ENCODE measurements at places on chromosomes 12 and 14. TPM values are rescaled to one million over a fixed set of nuclear protein-coding genes. Genes with fewer than 3 reads are reported as not detected.

DNA sequence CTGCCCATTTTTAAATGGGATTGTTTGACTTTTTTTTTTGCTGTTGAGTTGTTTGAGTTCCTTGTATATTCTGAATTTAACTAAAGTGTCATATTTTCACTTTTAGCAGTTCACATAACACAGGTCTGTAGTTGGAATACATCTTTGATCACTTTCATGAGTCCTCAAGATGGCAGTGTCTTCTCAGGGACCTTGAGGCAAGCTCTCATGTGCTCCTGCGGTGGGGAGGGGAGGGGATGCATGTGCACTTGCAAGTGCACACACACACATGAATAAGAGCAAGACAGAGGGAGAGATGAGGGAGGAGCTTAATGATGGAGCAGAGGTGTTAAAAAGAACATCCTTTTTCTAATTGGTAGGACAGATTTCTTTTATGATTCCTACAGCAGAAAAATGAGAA, 291.4 kb upstream of the OR4E1 start:
- H3K4me3 ChIP-seq, result peak overlapping the region; percentile 19
- peak; percentile 50 for DNase-seq
- H3K27me3 ChIP-seq, result peaks cover 3% of the 10 kb centered on the region
- H3K36me3 ChIP-seq, result no peaks in the 10 kb centered on the region
- H3K4me1 ChIP-seq, result peaks cover 13% of the 10 kb centered on the region
- peak overlapping the region; percentile 9 for H3K27ac ChIP-seq

- no peaks in the 10 kb centered on the region for H3K4me1 ChIP-seq
- no peaks in the 10 kb centered on the region for H3K36me3 ChIP-seq
- H3K27me3 ChIP-seq, result no peaks in the 10 kb centered on the region
- no peak overlapping the region for H3K4me3 ChIP-seq
Observed at GRCh38 chr14:33350366-33350990, 411.8 kb downstream of the NPAS3 start.

Gene EML5
- total RNA-seq, result 2.4 TPM

Gene ARHGAP9
- total RNA-seq, result 171 TPM

Gene SALL2
- 1.8 TPM for total RNA-seq

DNA sequence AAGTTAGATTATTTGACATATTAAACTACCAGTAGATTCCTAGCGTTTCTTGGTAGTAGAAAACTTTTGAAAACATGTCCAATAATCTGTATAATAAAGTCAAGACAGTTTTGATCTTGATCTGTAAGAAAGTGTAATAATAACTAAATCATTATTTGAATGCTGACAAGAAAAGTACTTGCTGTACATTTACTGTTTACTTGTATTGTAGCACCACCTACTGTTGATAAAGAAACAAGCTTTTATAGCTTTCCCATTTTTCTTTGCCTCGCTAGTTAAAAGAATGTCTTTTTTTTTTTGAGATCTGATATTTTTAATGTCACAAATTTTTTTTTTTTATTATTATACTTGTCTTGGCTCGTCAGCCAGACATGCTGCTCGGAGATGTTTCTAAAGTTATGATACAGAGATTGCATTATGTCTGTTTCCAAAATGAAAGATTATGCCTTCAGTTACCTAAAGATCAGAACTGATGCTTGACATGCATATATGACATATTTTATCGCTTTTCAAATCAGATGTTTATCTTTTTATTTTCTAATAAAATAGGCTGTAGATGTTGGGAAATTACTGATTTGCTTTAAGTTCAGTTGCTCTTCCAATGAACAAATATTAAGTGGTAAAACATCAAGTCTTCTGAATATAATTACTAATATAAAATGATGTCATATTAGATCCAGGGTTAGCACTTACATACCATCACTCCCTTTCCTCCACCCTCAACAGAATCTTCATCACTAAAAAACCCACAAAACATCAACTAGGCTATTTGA, 140.5 kb downstream of the AKAP6 start:
- H3K4me1 ChIP-seq, result peaks cover 4% of the 10 kb centered on the region
- H3K36me3 ChIP-seq, result no peaks in the 10 kb centered on the region
- no peak overlapping the region for H3K27ac ChIP-seq
- H3K4me3 ChIP-seq, result no peak overlapping the region
- DNase-seq, result no peak

Gene KRT84
- total RNA-seq, result not detected

DNA sequence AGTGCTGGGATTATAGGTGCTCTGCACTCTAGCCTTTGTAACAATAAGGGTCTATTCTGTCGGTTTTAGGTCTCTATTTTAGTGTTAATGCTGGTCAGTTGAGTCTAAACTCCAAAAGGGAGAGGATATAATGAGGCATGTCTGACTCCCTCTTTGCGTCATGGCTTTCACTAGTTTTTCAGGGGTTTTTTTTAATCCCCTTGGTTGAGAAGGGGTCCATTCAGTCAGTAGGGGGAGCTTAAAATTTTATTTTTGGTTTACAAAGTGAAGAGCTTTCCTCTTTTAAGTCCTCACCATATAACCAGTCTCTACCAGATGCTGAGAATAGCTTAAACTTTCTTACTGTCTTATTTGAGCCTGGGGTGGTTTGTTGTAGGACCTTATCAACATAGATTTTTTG, 106.9 kb downstream of the PRKCH start:
- H3K4me3 ChIP-seq, result no peak overlapping the region
- no peak for DNase-seq
- H3K36me3 ChIP-seq, result peaks cover 56% of the 10 kb centered on the region
- peaks cover 71% of the 10 kb centered on the region for H3K4me1 ChIP-seq
- no peak overlapping the region for H3K27ac ChIP-seq

Gene ALG10B
- total RNA-seq, result 12.4 TPM

Gene CLEC4D
- not detected for total RNA-seq

Gene CRIP2
- 1.8 TPM for total RNA-seq

- H3K27me3 ChIP-seq, result peaks cover 14% of the 10 kb centered on the region
- DNase-seq, result no peak
- no peaks in the 10 kb centered on the region for H3K4me1 ChIP-seq
- no peak overlapping the region for H3K4me3 ChIP-seq
Observed at GRCh38 chr12:13376610-13377373, 180.3 kb downstream of the EMP1 start.

GRCh38 chr14:54170301-54170700, 213.7 kb upstream of the BMP4 start:
- no peak overlapping the region for H3K27ac ChIP-seq
- H3K4me1 ChIP-seq, result no peaks in the 10 kb centered on the region
- no peak for DNase-seq

Gene LMBR1L
- total RNA-seq, result 85.3 TPM

Gene BCAT1
- 24.8 TPM for total RNA-seq

DNA sequence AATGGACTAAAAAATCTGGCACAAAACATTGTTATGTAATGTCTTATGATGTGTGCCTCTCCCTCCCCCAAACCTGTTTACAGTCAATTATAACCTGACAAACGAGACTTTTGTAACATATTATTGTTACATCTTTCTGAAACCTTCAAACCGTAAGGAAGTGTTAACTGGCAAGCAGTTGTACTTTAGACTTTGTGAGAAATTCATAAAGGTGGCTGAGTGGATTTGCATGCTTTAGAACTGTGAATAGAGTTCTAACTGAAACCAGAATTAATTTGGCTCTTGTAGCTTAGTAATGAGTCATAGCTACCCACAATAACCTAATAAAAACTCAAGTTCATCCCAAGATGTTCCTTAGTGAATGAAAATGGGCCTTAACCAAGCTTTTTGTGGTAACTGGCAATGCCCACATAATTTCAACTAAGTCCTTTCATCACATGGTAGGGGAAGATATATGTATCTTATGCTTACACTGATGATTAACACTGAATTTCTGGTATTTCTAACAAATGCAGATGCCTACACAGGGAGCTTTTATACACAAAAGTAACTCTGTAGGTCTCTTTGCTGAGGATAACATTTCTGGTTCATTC, 29.7 kb downstream of the RAD9B start:
- H3K4me1 ChIP-seq, result peaks cover 17% of the 10 kb centered on the region
- DNase-seq, result no peak
- no peaks in the 10 kb centered on the region for H3K27me3 ChIP-seq
- H3K27ac ChIP-seq, result no peak overlapping the region

Measured in activated CD4-positive, alpha-beta memory T cell treated with anti-CD3 and anti-CD28 coated beads, Interleukin-2, amount 10 ng/mL, durations not matched to agents 7 days and 5 days (primary cell).